ENCODE measurements at places on chromosomes 4 and X. TPM values are rescaled to one million over a fixed set of nuclear protein-coding genes. Genes with fewer than 3 reads are reported as not detected.

- DNase-seq, result no peak
Measured at GRCh38 chrX:54044877-54045338, 635 bp upstream of the PHF8 start.

DNA sequence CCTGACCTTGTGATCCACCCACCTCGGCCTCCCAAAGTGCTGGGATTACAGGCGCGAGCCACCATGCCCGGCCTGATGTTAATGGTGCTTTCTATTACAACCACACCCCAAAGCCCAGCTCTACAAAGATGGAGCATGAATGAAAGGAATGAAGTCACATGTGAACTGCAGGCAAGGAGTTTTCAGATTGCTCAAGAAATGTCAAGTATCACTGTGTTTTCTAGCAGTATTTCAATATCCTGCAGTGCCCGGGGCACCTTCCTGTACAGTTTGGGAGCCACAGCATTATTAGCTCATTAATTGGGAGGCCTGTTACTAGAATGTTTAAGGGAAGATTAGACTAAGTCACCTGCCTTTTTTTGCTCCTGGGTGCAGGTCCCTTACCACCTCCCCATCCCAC is 40.1 kb downstream of the PRIMPOL start:
- DNase-seq, result no peak

- DNase-seq, result no peak
Measured at GRCh38 chr4:20899591-20899990, 199.3 kb downstream of the PACRGL start.

Gene PCDH10
- under 0.01 TPM for total RNA-seq

- DNase-seq, result peak; percentile 20
Measured at GRCh38 chr4:139509727-139510410, 46.1 kb downstream of the SETD7 start.

Gene CXCL13
- total RNA-seq, result not detected

Data from bronchial epithelial cell (primary cell).